ENCODE measurements at places on chromosomes 11 and 22. TPM values are rescaled to one million over a fixed set of nuclear protein-coding genes. Genes with fewer than 3 reads are reported as not detected.

APOL4 gene
- total RNA-seq = 12.1 TPM

CASP1 gene
- 6.8 TPM for total RNA-seq

CD3G gene
- 0.88 TPM for total RNA-seq

MCAT gene
- total RNA-seq = 17.4 TPM

OR8G1 gene
- total RNA-seq = not detected

NLRP14 gene
- total RNA-seq = 0.88 TPM

KCNQ1 gene
- total RNA-seq = 1.6 TPM

LIN7C gene
- 130 TPM for total RNA-seq

USP35 gene
- total RNA-seq = 11.8 TPM

ST3GAL4 gene
- 33.5 TPM for total RNA-seq

LUZP2 gene
- 24.1 TPM for total RNA-seq

TNNT3 gene
- total RNA-seq = 154 TPM

EPS8L2 gene
- total RNA-seq = 14.1 TPM

ANKK1 gene
- 0.33 TPM for total RNA-seq

LSP1 gene
- total RNA-seq = 29.1 TPM

NCAM1 gene
- 447 TPM for total RNA-seq

BATF2 gene
- 0.16 TPM for total RNA-seq

SERGEF gene
- total RNA-seq = 22.2 TPM

DBX1 gene
- total RNA-seq = not detected

HRAS gene
- 26.4 TPM for total RNA-seq

MMP1 gene
- not detected for total RNA-seq

APBB1 gene
- 84.1 TPM for total RNA-seq

FOLH1 gene
- total RNA-seq = 11.5 TPM

SCO2 gene
- total RNA-seq = not detected

TSPAN18 gene
- total RNA-seq = 34.3 TPM

SOX10 gene
- total RNA-seq = 14.1 TPM

CHRM4 gene
- 3.2 TPM for total RNA-seq

UCP3 gene
- 1.6 TPM for total RNA-seq

FOLR2 gene
- 11.8 TPM for total RNA-seq

TMEM126A gene
- total RNA-seq = 7.1 TPM

KRTAP5-1 gene
- total RNA-seq = not detected

OR51B2 gene
- 0.44 TPM for total RNA-seq

KCNJ5 gene
- total RNA-seq = 4.3 TPM

MYEOV gene
- total RNA-seq = not detected

PARVG gene
- 5.8 TPM for total RNA-seq

RHOD gene
- total RNA-seq = 8.1 TPM

LDLRAD3 gene
- 25.1 TPM for total RNA-seq

TMEM45B gene
- not detected for total RNA-seq

GLYAT gene
- not detected for total RNA-seq

MS4A6E gene
- not detected for total RNA-seq

RANBP1 gene
- 153 TPM for total RNA-seq

OR52A1 gene
- not detected for total RNA-seq

IGLL5 gene
- total RNA-seq = not detected

All from camera-type eye (tissue), 1 donor.